ENCODE measurements at places on chromosomes 13 and 19.
A peak's percentile ranks its signal among the peaks of the same experiment; 100 is the strongest.

DNA sequence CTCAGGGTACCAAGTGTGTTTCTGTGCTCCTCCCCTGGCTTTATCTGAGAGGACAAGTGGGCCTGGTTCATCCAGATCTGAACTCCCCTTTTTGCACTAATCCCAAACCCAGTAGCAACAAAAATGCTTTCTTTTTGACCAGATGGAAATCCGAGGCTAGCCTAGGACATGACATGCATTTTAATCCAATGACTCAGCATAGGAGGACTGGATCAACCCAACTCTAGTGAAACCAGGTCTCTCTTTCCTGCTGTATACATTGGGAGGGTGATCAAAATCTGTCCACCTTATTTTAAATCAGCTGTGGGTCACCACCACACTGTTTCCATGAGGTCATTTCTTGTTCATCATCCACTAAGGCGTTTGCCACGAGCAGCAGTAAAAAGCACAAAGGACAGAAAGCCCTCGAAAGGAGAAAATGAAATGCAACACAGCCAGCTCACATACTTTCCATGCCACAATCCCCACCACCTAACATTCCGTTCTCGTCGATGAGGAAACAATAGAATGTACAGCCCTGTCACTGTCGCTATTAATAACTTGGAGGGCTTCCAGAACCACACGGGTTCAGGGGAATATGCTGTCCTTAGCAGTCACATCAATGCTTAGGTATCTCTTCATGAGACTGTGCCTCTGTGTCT lies 543.0 kb downstream of the IRS2 start:
- no peak for DNase-seq

GRCh38 chr19:16118489-16119033 lies 6.9 kb downstream of the RAB8A start:
- no peak for DNase-seq

DNA sequence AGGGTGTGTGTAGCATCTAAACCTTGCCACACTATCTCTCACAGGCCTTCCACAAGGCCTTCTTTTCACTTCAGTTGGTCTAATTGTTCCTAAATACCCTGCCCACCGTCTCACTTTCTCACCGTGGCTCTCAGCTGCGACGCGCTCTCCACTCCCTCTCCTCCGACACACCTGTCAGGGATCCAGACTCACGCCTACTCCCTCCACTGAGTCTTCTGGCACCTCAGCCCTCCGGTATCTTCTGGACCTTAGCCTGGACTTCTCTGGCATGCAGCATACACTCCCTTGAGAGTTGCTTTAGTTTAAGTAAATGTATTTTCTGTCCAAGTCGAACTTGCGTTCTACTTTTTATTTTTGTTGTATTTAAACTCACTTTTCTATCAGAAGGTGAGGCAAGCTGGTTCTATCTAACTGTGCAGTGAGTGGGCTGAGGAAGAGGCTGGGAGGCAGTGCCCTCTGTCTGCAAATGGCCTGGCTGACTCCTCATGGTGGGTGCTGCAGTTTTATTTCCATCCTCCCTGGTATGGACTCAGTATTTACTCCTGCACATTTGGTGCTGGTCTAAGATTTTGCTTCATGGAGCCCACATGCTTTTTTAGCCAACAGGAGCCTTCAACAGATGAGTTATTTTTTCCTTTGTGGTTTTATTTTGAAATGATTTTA lies 28.5 kb upstream of the ARGLU1 start:
- DNase-seq, result no peak

- no peak for DNase-seq
Measured at GRCh38 chr19:39342647-39343305, 555 bp downstream of the SAMD4B start.

DNA sequence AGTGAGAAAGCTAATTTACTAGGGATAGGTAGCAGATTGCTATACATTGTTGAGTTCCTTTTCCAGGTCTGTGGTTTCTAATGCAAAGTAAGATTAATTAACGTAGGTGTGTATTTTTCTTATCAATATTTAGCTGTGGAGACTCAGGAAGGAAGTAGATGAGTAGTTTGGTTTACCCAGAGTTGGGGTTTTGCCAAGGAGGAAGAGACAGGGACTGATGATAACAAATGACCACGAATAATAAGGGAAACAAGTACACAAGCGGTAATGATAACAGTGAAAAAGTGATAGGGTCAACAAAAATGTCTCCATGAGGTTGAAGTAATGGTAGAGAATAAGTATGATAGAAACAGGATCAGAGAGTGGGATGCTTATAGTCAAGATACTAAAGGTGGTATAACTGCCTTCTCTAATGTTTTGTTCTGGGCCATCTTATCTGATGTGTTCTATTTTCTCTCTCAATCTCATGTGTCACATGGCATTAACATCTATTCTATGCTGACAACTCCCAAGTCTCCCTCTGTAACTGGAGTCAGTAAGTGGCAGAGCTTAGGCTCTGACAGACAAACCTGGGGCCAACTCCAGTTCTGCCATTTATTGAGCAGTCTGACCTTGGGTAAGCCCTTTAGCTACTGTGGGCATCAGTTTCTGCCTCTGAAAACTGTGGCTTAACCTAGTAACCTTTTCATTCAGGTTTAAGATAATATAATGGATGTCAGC lies 8.8 kb downstream of the OBI1 start:
- DNase-seq, result no peak

DNA sequence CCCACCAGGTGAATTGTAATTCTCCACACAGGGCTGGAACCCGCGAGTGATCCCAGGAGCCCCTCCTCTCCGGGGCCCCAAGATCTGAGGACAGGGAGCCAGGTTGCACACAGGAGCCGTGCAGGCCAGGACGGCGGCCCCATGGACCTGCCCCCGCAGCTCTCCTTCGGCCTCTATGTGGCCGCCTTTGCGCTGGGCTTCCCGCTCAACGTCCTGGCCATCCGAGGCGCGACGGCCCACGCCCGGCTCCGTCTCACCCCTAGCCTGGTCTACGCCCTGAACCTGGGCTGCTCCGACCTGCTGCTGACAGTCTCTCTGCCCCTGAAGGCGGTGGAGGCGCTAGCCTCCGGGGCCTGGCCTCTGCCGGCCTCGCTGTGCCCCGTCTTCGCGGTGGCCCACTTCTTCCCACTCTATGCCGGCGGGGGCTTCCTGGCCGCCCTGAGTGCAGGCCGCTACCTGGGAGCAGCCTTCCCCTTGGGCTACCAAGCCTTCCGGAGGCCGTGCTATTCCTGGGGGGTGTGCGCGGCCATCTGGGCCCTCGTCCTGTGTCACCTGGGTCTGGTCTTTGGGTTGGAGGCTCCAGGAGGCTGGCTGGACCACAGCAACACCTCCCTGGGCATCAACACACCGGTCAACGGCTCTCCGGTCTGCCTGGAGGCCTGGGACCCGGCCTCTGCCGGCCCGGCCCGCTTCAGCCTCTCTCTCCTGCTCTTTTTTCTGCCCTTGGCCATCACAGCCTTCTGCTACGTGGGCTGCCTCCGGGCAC lies 3.9 kb downstream of the FFAR1 start:
- no peak for DNase-seq

DNA sequence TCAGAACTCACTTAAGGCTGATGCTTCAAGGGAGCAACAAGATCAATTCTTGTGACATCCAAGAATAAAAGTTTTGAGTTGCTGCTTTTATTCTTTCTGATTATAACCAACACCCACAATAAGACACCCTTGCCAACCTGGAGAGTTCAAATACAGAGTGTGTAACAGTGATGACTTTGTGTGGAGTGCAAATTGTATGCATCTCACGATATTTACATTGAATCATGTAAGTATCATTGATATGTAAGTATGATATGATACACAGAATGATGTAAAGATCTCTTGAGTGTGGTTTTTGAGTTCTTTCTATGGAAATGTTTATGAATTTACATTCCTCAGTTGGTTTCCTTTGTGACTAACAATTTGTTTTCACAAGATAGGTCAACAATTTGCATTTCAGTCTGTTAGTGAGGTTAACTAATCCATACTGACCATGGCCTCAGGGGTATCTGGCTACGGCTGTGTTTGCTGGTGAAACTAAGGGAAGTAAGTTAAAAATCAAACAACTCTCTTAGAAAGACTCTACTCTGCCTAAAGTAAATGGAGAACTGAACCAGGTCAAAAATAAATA lies 12.4 kb downstream of the LHFPL6 start:
- DNase-seq, result no peak

- no peak for DNase-seq
Measured at GRCh38 chr13:50388481-50388880, 373.2 kb downstream of the KCNRG start.

GRCh38 chr19:17784201-17785008 lies 10.5 kb upstream of the B3GNT3 start:
- peak; percentile 59 for DNase-seq

DNA sequence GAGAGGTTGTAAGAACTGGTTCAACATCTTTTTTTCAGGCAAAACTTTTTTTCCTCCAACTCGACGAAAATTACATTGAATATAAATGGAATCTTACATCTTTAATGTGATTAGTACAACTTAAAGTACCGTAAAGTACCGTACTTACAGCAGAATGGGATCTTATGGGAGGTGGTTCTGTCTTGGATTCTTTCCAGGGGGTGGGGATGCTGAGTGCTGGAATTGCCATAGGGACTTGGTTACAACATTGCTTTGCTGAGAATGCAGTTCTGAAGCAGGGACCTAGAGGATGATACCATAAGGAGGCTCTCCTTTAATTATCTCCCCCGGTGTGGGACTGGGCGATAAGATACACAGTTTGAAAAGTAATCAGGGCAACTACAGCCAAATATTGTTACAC lies 186.4 kb downstream of the KLF5 start:
- no peak for DNase-seq

- no peak for DNase-seq
Measured at GRCh38 chr13:95896301-95896700, 156.9 kb downstream of the UGGT2 start.

Data from stimulated activated CD4-positive, alpha-beta T cell treated with anti-CD3 and anti-CD28 coated beads, Interleukin-1b, Interleukin-23, amount 100 ng/mL, for 24 hours (primary cell).